ENCODE measurements at places on chromosomes 1 and 21.

DNA sequence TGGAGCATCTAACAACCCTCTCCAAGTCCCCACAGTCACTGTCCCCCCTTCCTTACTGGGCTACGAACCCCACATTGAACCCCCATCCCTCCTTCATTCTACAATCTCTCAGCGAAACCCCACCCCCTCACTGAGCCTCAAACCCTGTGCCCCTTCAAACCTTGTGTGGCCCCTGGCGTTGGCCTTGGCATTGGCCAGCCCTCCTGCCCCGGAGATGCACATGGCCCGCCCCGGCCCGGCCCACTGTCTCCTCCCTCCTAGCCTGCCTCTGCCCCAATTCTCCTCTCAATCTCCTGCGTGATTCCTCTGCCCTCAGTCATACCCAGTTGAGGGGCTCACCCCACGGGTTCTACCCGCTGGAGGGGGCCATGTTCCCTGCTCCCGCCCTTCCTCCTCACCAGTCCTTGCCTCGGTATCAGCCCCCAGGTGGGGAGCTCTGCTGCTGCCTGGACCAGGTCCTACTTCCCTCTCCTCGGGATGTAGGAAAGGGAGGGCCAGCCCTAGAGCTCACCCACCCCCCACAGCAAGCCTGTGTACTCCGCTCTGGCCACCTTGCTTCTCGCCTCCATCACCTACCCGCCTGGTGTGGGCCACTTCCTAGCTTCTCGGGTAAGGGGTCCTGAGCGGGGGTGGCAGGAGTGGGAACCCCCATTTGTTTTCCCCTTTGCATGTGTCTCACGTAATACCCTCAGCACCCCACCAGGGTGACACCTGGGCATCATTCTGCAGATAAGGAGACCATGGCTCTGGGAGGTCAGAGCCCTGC lies 6.6 kb downstream of the CLCNKA start:
- no peak for DNase-seq

- DNase-seq, result no peak
These were observed 138.3 kb downstream of the FOXD2 start for GRCh38 chr1:47575855-47576757.

GRCh38 chr1:94648225-94649007 lies 106.9 kb upstream of the F3 start:
- DNase-seq, result no peak

DNA sequence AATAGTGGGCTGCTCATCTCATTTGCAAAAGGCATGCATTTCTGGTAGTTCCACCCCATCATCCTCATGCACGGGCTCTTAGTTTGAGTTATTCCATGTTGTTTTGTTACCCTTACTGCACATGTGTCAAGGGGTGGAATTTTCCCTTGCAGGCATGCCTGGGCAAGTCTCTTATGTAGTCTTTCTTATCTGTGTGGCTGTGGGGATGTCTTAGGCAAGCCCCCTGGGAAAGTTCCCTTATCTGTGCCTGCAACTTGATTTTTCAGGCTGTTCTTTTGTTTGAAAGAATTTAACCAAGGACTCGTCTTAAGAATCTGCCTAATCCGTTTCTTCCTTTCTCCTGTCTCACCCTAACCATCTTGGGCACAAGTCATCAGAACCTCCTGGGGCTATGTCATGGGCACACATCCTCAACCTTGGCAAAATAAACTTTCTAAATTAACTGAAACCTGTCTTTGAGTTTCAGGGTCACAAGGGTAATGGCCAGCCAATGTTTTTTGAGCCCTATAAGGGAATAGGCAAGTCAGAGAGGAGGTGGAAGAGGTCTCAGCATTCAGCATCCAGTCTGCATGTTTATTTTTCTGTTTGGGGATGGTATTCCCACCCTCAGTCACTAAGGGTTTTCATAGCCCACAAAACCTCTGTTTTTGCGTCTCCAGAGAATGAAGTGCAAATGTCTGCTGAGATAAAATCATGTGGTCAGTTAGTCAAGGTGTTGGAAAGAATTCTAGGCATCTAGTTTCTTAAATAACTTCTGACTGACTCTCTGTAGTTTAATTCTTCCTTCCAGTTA lies 579.7 kb downstream of the PLA2G4A start:
- DNase-seq, result no peak

- DNase-seq, result no peak
These were observed 29.9 kb downstream of the PCSK9 start for GRCh38 chr1:55069280-55069679.

DNA sequence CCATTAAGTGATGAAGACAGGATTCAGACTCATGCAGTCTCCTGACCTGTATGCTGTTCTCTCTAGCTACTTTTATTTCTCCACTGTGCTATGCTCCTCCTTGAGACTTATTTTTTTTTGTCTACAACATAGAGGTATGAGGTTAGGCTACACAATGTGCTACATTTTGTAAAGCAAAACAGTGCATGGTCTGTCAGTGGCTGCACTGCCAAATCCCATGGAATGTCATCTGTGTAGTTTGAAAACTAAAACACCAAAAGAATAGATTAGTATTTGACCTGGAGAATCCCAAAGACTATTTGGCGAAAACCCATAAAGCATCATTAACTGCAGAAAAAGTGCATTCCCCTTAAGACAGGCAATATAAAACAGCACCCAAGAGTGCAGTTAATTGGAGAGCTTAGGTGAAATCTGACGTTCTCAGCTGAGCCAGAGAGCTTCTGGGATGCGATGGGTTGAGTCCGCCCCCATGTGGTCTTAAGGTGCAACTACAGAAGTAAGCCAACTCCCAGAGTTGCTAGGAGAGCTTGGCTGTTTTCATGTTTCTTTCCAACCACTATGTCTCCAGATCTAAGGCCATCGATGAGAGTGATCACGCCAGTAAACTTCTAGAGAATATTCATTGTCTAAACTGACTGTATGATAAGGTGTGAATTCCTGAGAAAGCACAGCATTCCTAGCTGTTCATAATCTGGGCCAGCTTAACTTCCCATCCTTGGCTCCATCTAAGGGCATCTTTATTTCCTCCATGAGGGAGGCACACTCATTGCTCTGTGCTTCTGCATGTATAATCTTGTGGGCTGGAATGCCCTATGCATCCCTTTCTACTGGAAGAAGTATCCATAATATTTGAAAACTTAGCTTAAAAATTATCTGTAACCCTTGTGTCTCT lies 20.7 kb upstream of the CYP2J2 start:
- DNase-seq, result peak; percentile 29

GRCh38 chr1:226790545-226791181 lies 51.6 kb upstream of the ITPKB start:
- DNase-seq, result no peak

- no peak for DNase-seq
These were observed 50.7 kb downstream of the LRIG2 start for GRCh38 chr1:113123737-113124136.

- no peak for DNase-seq
These were observed 69.0 kb upstream of the RAVER2 start for GRCh38 chr1:64675718-64676345.

DNA sequence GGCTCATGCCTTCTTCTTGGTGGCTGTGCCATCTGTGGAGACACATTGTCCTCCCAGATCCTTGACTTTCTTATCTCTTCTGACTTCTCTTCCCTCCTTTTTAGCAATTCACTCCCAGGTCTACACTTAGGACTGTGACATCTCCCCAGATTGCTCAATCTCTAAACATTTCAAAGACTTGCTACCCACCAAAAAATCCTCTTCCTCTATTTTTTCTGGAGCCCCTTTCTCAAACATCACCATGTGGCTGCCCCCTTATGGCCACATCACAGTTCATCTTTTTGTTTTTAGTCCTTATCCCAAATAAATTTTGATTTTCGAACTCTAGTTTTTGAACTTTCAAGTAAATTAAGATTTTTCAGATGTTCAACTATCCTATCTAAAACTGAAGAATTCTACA lies 148.6 kb upstream of the HOOK1 start:
- DNase-seq, result no peak

DNA sequence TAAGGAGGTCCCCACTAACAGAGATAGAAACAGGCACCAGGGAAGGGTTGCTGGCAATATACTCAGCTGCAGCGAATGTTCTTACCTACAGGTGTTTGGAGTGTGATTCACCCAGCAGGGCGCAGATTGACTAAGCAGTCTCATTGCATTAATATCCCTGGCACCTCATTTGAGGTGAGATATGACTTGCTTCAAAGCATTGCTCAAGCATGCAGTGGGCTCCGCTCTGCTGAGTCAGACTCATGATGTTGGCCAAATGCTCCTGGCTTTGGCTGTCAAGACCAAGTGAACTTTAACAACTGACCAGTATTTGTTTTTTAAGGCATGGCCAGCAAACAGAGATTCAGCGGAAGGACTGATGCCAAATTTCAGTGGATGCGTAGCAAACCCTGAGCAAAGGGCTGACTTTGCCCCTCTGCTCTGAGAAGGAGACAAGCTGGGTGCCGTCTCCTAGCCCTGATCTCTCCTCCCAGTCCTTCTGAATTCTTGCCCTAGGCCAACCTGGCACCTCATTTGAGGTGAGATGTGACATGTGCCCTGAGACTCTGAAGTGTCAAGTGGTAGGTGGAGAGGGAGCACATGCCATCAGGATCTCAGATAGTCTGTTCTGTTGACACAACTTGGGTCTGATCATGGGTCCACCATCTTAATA lies 187.1 kb upstream of the COA6 start:
- no peak for DNase-seq

GRCh38 chr1:236471653-236472052 lies 52.1 kb upstream of the LGALS8 start:
- no peak for DNase-seq

DNA sequence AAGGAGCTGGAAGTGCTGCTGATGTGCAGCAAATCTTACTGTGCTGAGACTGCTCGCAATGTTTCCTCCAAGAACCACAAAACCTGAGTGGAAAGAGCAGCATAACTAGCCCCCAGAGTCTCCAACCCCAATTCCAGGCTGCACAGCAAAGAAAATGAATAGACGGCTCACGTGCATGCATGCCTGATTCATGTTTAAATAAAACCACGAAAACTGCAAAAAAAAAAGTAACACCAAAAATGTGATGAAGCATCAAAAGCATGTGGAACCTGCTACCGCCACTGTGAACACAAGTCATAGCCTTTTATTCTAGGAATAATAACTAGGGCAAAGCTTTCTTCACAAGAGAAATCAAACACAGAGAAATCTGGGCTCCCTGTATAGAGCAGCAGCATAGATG lies 9.6 kb upstream of the TRNP1 start:
- no peak for DNase-seq

GRCh38 chr21:31397939-31398338 lies 53.9 kb upstream of the TIAM1 start:
- peak; percentile 11 for DNase-seq

- DNase-seq, result no peak
These were observed 187.7 kb downstream of the NFIA start for GRCh38 chr1:61270107-61270506.

DNA sequence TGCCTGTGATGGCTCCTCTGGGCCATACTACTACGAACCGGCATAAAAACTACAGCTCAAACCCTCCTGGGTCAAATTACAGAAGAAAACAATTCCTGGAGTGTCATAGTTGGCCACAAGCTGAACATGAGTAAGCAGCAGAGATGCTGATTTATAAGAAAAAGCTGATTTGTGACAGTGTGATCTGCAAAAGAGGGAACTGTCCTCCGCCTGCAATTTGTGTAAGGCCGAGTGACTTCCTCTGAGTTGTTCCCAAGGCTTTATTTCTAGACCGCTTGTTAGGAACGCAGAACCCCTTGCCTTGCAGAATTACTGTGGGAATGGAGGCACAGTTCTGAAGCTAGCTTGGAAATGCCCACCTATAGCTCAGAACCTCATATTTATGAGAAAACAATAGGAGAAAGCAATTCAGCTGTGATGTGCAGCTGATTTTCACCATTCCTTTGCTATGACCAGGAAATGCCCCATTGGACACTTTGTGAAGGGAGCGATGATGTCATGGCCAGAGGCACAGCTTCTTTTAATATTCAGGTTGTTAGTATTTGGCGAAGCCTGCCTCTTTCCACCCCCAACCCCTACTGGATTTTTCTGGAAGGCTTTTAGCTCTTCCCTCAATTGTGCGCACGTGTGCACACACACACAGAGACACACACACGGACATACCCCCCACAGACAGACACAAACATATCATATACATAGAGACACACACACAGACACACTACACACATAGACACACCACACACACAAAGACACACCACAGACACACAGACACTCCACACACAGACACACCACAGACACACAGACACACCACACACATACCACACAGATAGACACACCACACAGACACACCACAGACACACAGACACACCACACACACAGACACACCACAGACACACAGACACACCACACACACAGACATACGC lies 47.6 kb downstream of the IER5 start:
- DNase-seq, result no peak

GRCh38 chr1:184030433-184031091 lies 7.0 kb downstream of the COLGALT2 start:
- no peak for DNase-seq

GRCh38 chr1:66380452-66381212 lies 153.3 kb upstream of the SGIP1 start:
- no peak for DNase-seq

DNA sequence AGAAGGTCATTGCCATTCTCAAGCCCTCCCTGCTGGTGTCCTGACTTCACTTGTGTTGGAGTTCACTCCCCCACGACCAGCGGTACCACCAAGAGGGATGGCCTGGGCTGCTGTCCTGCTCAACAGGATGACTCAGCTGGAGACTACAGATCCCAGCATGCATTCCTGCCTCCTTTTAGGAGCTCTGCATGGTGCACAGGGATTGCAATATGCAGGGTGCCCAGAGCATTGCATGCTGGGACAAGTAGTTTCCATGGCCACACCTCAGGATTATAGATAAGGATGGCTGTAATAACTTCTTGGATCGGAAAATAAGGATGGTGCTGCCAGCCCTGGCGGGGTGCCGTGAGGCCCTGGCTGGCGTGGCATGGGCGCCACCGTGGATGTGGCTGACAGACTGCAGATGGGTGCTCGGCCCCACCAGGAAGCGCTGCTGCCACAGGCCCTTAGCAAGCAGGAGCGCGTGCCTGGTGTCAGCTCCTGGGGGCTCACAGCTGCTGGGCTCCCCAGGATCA lies 150.0 kb downstream of the CASZ1 start:
- no peak for DNase-seq

- DNase-seq, result no peak
These were observed 98.1 kb downstream of the PSMG1 start for GRCh38 chr21:39084979-39085729.

DNA sequence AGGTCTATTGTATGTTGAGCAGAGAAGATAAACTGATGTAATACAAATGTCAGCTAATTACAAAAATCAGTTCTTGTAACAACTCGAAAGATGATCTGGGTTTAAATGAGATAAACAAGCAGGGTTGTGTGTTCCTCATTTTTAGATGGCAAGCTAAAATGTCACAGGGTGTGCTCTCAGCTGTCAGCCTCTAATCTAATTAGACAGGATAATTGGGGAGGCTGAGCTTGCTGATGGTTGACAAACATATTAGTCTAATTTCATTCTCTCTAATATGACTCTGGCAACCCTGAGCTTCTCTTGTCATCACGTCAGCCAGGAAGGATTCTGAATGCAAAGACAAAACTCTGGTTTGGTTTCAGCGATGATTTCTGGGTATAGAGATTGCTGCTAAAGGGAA lies 335.3 kb upstream of the KAZN start:
- DNase-seq, result no peak

- DNase-seq, result peak; percentile 62
These were observed at the start of gene LAX1 for GRCh38 chr1:203765029-203765837. Gene LAX1 (plus strand): TSS chr1:203765183. CDS start chr1:203765566, 383 bp downstream.

Measured in activated T-cell treated with anti-CD3 and anti-CD28 coated beads for 1 hour (primary cell).